ENCODE measurements at places on chromosomes 12 and 14.

GRCh38 chr12:105897311-105897725 lies 241.4 kb downstream of the NUAK1 start:
- no peak for DNase-seq

DNA sequence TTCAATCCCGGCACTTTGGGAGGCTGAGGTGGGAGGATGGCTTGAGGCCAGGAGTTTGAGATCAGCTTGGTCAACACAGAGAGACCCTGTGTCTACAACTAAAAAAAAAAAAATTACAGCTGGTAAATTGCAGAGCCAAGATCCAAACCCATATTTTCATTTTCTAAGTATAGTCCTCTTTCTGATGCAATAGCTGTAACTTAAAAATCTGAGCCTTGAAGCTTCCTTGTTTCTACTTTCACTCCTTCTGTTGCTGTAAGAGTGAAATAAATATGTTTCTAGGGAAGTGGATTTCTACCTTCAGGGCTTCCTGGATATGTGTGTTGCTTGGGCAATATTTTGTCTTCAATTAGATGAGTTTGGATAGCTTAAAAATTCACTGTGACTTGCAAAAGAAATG lies 42.0 kb upstream of the PRICKLE1 start:
- DNase-seq = no peak

DNA sequence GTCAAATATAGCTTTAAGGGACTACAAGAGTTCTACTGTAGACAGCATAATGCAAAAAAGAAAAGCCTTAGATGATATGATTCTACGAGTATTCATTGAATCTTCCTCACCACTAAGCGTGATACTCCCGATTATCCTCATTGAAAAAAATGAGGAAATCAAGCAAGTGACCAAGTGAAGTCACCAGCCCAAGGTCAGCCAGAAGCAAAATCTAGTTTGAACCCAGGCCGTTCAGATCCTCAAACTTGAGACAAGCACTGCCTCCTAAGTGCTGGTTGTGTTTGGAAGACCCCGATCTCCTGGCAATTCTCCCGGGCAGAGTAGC lies 845 bp downstream of the GIT2 start:
- no peak for DNase-seq

GRCh38 chr14:91063119-91063518 lies 2.7 kb upstream of the RPS6KA5 start:
- no peak for DNase-seq

DNA sequence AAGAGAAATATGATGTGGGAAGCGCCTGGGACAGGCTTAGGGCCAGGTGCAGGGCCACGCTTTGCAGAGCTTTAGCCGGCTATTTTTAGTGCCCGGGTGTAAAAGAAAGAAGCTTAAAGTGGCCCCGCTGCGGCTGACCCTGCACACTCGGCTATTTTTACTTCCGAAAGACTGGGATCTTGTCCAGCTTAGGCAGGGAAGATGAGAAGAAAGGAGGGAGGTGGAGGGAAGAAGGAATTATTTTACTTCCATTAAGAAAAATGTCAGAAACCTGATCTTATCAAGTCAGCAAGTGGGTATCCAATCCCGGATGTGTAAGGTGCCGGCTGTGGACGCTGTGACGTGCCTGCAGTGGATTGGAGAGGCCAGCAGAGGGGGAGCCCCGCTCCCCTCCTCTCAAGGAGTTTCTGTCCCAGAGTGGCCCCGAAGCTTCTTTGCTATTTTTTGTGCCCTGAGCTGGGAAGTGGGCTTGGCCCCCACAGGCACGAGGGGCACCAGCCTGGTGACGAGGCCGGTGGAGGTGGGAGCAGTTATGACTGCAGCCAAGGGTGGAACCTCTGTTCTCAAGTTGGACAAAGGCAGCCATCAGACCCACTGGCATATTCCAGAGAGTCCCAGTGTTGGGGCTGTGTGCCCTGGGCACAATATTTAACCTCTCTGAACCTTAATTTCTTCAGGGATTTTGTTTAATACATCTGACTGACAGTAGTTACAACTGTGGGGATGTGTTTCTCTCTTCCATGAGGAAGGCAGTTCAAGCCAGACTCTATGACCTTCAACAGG lies 97.7 kb downstream of the ESRRB start:
- DNase-seq = peak; percentile 2

GRCh38 chr12:27619308-27619707 lies 76.9 kb upstream of the REP15 start:
- DNase-seq = no peak

DNA sequence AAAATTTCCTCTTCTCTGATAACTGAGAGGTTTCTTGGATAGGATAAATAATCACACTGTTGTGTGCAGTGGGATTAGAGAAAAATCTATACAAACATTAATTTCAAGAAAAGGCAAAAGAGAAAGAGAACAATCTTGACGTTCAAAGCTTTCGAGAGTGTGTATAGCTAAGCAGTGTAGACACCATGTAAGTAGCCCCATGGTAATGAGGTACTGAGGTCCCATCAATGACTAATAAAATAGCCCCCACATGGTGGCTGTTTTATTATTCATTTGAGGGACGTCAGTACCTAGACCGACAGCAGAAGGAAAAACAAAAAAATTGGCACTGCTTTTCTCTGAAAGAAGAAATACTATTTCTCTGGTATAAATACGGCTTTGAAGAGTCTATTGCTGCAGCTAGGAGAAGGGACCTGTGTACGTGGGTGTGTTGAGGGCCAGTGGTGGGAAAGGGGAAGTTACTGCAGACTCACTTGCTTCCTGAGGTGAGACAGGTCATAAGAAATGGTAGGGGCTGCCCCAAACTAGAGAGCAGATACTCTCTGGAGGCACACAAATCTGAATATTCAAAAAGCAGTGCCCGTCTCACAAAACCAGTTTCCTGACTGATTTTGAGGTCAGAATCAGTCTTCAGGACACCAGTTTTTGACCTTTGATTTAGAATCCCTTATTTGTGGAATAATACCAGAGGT lies 339.8 kb downstream of the EMP1 start:
- DNase-seq = no peak

DNA sequence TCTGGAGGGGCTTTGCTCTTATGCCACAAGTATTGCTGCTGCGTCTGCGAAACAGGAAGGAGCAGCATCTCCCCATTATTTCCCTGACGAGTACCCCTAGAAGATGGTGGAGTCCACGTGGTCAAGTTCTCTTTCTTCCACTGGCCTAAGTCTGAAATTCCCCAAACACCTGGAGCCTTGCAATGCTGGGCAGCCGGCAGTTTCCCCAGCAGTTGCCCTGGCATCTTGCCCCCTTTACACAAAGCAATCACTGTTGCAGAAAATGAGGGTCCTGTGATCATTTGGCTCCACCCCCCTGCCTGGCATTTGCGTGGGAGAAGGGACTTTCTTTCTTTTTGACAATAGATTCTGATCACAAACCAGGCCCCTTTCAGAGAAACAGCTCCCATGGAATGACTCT lies 56.9 kb downstream of the FOS start:
- DNase-seq = no peak

- DNase-seq = peak; percentile 80
These were observed 5.0 kb downstream of the PPTC7 start for GRCh38 chr12:110577864-110578693.

DNA sequence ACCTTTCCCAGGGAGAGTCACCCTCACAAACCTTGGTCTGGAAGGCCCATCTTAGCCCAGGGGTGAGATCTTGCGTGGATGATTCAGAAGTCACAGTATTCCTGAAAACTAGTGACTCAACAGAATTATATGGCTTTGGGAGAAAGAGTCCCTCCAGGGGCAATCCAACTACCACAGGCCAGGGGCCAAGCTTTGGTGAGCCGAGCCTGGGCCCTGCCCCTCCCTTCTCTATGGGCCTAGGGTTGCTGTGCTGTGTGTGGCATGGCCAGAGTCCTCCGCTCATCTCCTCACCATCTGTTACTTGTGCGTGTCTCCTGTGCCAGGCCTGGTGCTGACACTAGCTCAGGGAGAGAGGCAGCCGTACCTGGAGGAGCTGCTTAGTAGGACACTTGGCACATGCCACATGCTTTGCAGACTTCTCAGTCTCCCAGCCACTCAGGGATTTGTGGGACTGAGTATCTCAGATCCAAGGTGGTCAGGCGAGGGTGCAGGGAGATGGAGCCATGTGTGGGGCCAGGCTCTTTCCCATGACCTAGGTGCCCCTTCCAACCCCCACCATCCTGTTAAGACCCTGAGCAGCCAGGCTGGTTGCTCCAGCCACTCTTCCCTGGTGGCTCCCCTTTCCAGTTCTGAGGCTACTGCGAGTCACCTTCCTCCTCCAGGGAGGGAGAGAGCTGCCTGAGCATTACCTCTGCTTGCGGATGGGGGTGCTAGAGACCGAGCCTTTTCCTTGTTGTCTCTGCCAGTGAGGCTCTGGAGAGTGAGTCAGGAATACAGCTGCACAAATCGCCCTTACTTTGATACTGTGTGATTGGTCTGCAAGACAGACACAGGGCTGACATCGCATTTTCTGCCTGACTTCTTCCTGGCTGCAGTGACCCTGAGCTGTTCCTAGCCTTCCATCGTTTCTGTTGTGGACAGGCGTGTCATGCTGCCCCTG lies 94.1 kb downstream of the SLC25A47 start:
- DNase-seq = peak; percentile 92

- DNase-seq = no peak
These were observed 24.8 kb downstream of the ATF7 start for GRCh38 chr12:53601296-53601847.

All from trophoblast cell (in vitro differentiated cells and primary cell).